Activated CD4-positive, alpha-beta T cell treated with anti-CD3 and anti-CD28 coated beads, Interleukin-2, amount 10 ng/mL, durations not matched to agents 24 days and 14 days (primary cell): ENCODE measurements at places on chromosomes 6 and 20. TPM values are rescaled to one million over a fixed set of nuclear protein-coding genes. Genes with fewer than 3 reads are reported as not detected.

The VNN1 gene
- total RNA-seq = not detected in 2 replicates

The LKAAEAR1 gene
- total RNA-seq = 0.23 TPM in 1 of 2 replicates, not detected in the other

The HBS1L gene
- 94.4 and 104 TPM in 2 replicates for total RNA-seq

The OPRL1 gene
- 0.23 and 0.28 TPM in 2 replicates for total RNA-seq

The VWA7 gene
- total RNA-seq = 3.0 and 3.2 TPM in 2 replicates

GRCh38 chr6:22036275-22036674 lies 260.6 kb downstream of the PRL start:
- H3K27me3 ChIP-seq = peaks cover 7% of the 10 kb centered on the region
- no peak overlapping the region for H3K4me3 ChIP-seq
- DNase-seq = no peak
- H3K36me3 ChIP-seq = no peaks in the 10 kb centered on the region

GRCh38 chr6:15960740-15961634 lies 167.9 kb upstream of the MYLIP start:
- DNase-seq = no peak
- H3K27ac ChIP-seq = no peak overlapping the region
- no peaks in the 10 kb centered on the region for H3K27me3 ChIP-seq
- H3K4me3 ChIP-seq = no peak overlapping the region
- peaks cover 26% of the 10 kb centered on the region for H3K4me1 ChIP-seq

DNA sequence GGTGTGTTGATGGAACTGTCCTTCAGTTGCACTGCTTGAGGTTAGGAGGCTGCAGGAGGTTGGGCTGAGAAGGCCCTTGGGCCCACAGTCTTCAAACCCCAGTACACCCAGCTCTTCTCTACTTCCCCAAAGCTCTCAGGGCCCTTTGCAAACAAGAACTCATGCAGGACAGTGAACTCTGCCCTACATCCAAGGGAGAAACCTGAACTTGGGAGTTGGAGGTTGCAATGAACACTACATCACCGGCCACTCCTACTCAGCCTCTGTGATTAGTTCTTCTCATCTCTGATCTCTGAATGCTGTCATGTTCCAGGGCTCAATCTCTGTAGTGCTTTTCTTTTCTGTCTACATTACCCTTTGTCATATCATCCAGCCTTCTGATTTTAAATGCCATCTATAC lies 148.5 kb upstream of the PDE7B start:
- H3K4me3 ChIP-seq = no peak overlapping the region
- H3K27ac ChIP-seq = peak overlapping the region; percentile 60
- H3K27me3 ChIP-seq = peaks cover 2% of the 10 kb centered on the region

GRCh38 chr6:137495703-137496336 lies 1.6 kb upstream of the OLIG3 start:
- peaks cover 86% of the 10 kb centered on the region for H3K27me3 ChIP-seq
- H3K27ac ChIP-seq = no peak overlapping the region
- peaks cover 38% of the 10 kb centered on the region for H3K4me1 ChIP-seq
- peak overlapping the region; percentile 26 for H3K4me3 ChIP-seq
- H3K36me3 ChIP-seq = peaks cover 8% of the 10 kb centered on the region

- no peak for DNase-seq
- H3K36me3 ChIP-seq = no peaks in the 10 kb centered on the region
- H3K4me3 ChIP-seq = no peak overlapping the region
Observed at GRCh38 chr6:127635091-127635490, 58.1 kb downstream of the C6orf58 start.

DNA sequence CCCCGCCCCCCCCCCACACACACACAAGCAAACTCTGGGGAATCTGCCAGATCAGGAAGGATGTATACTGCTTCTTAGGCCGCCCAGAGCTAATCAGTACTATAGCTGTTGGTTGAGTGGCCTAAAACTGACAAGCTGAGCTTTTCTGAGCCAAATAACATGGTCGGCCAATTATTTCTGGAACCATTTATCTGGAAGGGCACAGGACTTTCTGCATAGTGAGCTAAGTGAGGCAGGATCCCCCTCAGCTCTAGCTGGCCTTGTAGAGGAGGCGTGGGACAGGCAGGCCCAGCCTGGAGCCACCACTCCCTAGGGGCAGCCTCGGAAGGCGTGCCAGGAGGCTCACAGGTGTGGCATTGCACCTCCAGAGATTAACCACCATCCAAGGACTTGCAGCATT lies 200.1 kb downstream of the TMEM242 start:
- H3K36me3 ChIP-seq = peaks cover 11% of the 10 kb centered on the region
- H3K27ac ChIP-seq = no peak overlapping the region
- peaks cover 1% of the 10 kb centered on the region for H3K4me1 ChIP-seq
- DNase-seq = no peak
- H3K4me3 ChIP-seq = no peak overlapping the region
- H3K27me3 ChIP-seq = no peaks in the 10 kb centered on the region
